ENCODE measurements at places on chromosomes 3 and 15.

DNA sequence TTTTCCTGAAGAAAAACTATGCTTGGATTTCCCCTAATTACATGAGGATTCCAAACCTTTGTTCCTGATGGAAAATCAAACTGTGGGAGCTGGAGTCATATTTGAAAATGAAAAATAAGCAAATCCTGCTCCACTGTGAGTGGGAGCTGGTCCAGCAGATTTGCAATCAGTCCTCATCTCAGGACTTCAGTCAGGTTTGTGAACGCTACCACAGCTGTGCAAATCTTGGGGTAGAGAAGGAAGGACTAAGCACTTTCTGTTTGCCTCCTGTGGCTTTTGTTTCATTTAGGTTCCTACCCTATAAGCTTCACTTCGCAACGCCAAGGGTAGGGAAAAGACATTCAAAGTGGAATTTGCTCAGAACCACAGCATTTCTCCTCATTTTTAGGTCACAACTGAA is 238.2 kb downstream of the TUSC7 start:
- no peak for DNase-seq

GRCh38 chr15:87135109-87135508 is 1055.4 kb downstream of the AGBL1 start:
- no peak for DNase-seq

GRCh38 chr15:28114721-28115622 is 15.9 kb upstream of the OCA2 start:
- no peak for DNase-seq

DNA sequence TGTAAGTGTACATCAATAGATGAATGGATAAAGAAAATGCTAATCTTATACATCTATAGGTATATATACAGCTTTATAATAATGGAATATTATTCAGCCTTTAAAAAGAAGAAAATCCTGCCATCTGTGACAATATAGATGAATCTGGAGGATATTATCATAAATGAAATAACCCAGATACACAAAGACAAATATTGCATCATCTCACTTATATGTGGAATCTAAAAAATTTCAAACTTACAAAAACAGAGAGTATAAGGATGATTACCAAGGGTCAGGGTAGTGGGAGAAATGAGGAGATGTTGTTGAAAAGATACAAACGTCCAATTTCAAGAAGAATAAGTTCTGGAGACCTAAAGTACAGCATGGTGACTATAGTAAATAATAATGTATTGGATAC is 85.4 kb upstream of the AGTR1 start:
- no peak for DNase-seq

DNA sequence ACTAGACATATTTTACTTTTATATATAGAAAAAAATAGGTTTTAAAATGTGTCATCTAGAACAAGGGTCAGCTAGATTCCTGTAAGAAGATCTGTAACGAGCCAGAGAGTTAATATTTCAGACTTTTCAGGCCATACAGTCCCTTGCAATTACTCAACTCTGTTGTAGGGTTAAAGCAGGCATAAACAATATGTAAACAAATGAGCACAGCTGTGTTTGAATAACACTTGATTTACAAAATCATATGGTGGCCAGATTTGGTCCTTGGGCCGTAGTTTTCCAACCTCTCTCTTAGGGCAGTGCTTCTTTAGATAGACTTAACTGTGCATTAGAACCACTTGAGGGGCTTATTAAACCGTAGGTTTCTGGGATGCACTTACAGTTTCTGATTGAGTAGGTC is 19.6 kb downstream of the LRRC57 start:
- no peak for DNase-seq

Data from Caco-2 (cell line).